HT1080 (cell line): ENCODE measurements at places on chromosomes 16 and 17.
A peak's percentile ranks its signal among the peaks of the same experiment; 100 is the strongest.

- peak; percentile 96 for DNase-seq
Measured at GRCh38 chr16:57810197-57811031, 8.1 kb upstream of the KIFC3 start.

DNA sequence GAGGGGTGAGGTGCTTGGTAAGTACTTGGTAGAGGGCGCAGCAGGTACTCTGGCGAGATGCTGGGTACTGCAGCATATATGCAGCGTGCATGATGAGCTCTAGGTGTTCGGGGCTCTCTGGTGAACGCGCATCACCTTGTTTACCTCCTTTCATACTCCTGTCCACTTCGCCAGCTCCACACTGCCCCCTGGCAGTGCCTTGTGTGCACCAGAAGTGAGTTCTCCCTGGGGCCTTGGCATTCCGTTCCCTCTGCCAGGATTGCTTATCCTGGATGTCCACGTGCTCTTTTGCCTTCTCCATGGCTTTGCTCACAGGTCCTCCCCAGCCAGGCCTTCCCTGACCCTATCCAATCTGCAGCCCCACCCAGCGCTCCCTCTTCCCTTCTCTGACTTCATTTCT is 154.2 kb downstream of the MRM1 start:
- peak; percentile 28 for DNase-seq

DNA sequence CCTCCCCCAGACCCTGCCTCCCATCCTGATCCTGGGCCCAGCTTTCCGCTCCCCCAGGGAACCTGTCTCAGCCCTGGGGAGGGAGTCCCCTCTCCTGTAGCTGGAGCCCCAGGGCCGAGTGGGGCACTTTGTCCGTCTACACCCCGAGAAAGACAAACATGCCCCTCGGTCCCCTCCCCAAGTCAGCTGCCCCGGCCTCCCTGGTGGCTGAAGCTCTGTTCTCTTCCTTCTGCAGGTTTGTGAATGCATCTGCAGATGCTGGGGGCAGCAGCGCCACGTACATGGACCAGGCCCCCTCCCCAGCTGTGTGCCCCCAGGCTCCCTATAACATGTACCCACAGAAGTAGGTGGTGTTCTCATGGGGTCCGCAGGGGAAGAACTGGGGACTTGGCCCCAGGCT is 20.8 kb downstream of the STAT5A start:
- DNase-seq = no peak

DNA sequence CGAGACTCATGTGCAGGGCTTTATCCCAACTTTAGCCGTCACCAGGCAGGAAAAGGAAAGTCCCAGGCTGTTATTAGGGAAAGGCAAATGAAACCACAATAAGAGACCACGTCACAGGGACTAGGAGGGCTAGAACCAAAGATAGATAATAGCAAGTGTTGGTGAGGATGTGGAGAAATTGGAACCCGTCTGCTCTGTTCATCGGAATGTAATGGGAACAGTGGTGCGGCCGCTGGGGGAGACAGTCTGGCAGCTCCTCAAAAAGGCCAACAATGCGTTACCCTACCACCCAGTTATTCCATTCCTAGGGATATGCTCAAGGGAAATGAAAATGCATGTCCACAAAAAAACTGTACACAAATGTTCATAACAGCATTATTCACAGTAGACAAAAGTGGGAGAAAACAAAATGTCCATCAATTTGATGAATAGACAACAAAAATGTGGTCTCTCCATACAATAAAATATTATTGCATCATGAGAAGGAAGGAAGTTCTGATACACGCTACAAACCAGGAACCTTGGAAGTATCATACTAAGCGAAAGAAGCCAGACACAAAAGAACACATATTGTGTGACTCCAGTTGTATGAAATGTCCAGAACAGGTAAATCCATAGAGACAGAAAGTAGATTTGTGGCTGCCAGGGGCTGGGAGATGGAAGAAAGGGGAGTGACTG is 19.5 kb upstream of the USP10 start:
- peak; percentile 17 for DNase-seq

DNA sequence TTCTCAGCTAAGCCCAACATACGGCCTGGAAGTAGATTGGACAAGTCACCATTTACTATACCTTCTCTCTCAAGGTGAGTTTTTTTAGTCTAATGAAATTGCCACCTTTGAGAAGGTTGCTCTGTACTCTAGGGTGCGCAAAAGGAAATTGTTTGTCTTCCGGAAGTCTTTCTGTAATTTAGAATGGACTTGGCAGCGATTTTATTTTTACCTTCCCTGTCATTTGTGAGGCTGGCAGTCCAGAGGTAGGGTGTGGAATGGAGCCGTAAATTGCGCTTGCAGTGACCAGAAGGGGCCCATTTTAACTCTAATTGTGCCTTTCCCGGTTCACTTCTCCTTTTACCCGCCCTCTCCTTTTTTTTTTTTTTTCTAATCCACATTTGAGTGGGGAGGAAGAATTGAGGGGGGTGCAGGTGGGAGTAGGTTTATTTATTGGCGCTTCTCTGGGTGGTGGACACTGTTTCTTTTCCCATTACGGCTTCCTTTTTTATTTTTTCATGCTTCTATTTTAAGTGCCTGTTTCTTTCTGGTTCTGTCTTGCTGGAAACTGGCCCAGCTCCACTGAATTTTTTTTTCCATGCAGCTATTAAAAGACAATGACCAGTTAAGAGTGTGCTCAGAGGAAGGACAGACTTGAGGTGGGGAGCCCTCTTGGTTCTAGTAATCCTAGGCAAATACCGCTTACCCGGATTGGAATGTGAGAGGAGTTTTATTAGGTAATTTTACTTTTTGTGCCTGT is 89.7 kb upstream of the CLEC18A start:
- no peak for DNase-seq

GRCh38 chr17:71437166-71437565 is 683.7 kb upstream of the SOX9 start:
- DNase-seq = no peak

DNA sequence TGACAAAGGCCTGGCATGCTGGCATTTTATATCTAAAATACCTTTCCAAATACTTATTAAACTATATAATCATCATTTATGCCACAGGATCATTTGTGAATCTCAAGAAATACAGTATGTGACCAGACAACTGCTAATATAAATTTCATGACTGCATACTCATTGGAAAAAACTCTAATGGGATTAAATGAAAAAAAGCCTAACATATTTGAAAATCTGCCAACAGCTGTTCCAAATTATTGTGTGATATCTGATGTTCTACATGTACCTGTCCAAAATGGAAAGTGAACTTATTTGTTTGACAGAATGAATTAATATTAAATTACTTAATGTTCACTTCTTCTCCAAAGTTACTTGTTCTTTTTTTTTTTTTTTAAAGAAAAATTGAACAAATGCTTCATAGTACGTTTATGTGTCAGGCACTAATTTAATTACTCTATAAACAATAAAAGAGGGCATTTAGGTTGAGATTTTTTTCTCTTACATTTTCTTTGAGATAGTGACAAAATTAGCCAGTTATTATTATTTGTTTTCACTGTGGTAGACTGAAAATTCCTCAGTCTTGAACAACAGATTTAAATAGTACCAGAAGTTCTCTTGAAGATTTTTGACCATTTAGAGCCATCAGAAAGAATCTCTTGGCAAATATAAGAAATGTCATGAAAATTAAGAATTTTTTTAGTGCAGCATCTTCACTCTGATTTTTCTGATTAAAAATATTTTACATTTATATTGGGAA is 114.0 kb downstream of the FTO start:
- DNase-seq = no peak

GRCh38 chr16:74732707-74733350 is 32.2 kb upstream of the MLKL start:
- no peak for DNase-seq

GRCh38 chr16:9334103-9334502 is 242.7 kb downstream of the HAPSTR1 start:
- no peak for DNase-seq

- no peak for DNase-seq
Measured at GRCh38 chr17:54887787-54888186, 12.9 kb upstream of the TOM1L1 start.
